ENCODE measurements at places on chromosomes 7 and 10. TPM values are rescaled to one million over a fixed set of nuclear protein-coding genes. Genes with fewer than 3 reads are reported as not detected.

GRCh38 chr10:123535386-123535785, 130.8 kb upstream of the GPR26 start:
- no peak for DNase-seq

- DNase-seq = no peak
These were observed 327 bp upstream of the FIS1 start for GRCh38 chr7:101245147-101245668.

- DNase-seq = no peak
These were observed 278.3 kb downstream of the MAD1L1 start for GRCh38 chr7:1954366-1955004.

GRCh38 chr7:78111386-78111785, 312.8 kb downstream of the PHTF2 start:
- no peak for DNase-seq

DNA sequence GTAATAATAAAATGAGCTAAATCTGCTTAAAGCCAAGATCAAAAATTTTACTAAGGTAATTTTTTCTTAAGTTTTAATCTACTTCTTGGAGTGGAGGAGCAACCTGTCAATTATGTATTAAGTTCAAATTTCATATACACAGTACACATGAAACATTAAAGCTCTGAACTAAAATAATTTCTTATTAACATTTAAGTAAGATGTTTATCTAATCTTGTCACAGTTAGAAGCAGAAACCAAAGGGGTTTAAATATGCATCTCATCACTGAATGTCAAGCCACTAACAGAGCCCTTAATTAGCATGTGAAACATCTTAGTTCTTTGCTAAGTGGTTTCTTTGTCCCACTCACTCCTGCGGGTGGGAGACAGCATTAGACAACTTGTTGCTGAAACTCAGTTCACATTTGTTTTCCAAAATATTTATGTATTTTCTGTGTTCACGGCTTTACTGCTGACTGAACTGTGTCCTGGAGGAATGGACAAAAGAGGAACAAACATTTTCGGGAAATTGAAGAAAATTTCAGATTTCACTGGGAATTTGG, 130.9 kb upstream of the MBL2 start:
- DNase-seq = no peak

DNA sequence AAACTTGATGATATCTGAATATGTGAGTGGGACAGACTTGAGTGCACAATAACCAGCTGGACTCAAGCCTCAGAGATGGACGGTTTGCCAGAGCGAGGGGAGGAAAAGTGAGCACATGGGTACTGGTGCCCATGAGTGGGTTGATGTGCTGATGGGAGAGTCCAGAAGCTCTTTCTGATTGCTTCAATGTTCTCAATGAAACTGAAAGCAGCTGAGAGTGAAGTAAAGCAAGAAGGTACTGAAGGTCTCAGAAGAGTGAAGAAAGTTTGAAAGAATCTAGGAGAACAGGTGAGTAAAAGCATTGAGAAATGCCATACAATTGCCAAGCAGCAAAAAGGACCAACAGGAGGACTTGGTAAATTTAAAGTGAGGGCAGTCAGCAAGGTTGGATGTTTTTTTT, 28.6 kb downstream of the CTTNBP2 start:
- DNase-seq = no peak

DNA sequence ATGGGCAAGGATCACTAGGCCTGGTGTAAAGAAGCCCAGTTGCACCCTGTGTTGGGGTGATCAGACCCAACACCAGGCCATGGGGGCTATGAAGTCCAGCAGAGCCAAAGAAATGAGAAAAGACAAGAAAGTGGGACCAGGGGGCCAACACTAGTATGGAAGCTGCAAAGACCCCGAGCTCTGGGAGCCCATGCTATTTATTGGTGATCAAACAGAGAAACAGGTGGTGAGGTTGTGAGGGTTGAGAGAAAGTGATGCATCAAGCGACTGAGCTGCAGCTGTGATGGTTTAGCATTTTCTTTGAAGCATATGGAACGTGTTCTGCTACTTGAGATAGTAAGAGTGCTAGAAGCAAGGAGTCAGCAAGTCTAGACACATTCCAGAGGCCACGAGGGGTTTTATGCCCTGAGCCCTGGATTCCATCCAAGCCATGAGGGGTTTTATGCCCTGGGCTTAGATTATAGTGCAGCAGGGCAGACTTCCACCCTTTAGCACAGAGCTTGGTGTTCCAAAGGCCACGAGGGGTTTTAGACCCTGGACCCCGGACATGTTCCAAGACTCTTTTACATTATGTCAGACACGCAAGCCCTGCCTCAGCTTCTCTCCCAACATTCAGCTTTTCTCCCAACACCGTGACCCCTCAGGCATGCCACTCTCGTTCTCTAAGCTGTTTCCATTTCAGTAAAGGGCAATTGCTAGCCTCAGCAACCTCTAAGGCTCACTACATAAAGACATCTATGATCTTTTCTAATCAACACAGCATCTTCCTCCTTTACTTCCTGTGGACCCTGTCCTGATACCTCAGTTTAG, 43.1 kb upstream of the GPAM start:
- DNase-seq = no peak

DNA sequence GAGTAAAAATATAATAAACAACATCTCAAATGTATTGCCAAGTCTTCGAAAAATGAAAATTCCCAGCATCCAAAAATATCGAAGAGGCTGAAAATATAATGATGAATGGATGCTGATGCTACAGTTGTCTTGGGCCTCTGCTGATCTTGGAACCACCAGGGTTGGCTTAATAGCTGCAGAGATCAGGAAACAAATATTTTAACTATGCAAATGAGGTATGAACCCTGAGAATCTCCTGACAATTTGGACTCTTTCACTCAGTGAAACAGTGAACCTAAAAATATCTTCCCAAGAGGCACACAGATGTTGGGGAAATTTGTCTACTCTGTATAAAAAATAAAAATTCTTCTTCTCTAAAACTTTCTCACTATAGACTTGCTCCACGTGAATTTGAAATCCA, 97.7 kb upstream of the EGFR start:
- DNase-seq = no peak

GRCh38 chr10:21712975-21713374, 178.9 kb downstream of the MLLT10 start:
- no peak for DNase-seq

Gene RBM28
- total RNA-seq = 66.7 TPM

Data from fibroblast of the aortic adventitia (primary cell).